ENCODE measurements at places on chromosomes 12 and 14.

- no peak for DNase-seq
Observed at GRCh38 chr12:104546575-104546974, 89.8 kb downstream of the CHST11 start.

GRCh38 chr12:10705655-10706054 is 17.5 kb downstream of the YBX3 start:
- DNase-seq: no peak

DNA sequence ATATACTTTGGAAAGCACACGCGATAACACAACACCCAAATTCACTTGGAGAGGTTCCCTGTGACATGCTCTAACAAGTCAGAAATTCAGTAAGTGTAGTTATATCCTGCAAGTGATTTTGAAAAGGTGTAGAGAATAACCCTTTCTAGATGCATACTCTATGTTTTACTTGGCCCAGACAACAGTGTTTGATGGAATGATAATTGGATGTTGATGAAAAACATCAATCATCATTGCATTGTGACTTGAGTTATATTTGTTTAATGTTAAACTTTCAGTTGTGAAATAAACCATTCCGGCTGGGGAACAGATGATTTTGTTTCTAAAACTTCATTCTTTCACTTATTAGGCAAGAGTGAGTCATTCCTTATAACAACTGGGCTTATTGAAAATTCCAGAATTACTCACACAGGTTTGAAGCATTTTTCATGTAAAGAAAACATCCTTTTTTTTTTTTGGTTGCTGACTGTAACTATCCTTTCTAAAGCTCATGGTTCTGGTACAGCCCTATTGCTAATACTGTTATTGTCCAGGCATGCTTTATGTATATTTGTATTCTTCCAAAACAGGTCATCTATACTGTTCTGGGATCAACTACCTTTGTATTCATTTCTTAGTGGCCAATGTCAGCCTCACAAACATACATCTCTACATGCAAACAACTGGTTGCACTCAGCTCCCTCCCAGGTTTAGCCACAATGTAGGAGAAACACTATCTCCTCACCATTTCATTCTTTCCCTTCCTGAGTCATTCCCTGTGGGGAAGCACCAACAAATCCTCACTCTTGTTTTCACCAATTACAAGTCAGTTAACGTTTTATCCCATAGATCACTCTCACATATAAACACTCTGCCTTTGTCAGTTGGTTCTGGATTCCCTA is 121.2 kb upstream of the LRIG3 start:
- no peak for DNase-seq

DNA sequence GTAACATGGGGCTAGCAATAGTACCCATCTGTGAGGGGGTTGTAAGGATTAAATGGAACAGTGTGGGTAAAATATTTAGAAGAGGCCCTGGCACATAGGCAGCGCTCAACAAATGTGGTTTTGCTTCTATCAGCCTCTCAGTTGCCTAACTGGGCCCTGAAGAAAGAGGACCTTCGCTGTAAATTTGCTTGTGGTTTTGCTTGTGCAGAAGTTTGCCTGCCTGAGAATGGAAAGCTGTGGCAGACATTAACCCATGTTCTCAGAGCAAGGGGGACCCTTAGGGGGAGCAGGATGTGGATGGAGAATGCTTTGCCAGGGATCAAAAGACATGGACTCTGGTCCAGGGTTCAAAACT is 160.1 kb downstream of the BRMS1L start:
- DNase-seq: no peak

GRCh38 chr12:53505086-53505485 is 2.2 kb downstream of the NPFF start:
- DNase-seq: no peak

GRCh38 chr14:87148655-87149054 is 844.3 kb downstream of the GALC start:
- DNase-seq: no peak

GRCh38 chr14:104140213-104140462 is 1.8 kb downstream of the KIF26A start:
- DNase-seq: no peak

GRCh38 chr14:31898838-31899528 is 178.1 kb upstream of the ARHGAP5 start:
- no peak for DNase-seq

- DNase-seq: no peak
Observed at GRCh38 chr12:109524466-109525278, 47.2 kb downstream of the UBE3B start.

DNA sequence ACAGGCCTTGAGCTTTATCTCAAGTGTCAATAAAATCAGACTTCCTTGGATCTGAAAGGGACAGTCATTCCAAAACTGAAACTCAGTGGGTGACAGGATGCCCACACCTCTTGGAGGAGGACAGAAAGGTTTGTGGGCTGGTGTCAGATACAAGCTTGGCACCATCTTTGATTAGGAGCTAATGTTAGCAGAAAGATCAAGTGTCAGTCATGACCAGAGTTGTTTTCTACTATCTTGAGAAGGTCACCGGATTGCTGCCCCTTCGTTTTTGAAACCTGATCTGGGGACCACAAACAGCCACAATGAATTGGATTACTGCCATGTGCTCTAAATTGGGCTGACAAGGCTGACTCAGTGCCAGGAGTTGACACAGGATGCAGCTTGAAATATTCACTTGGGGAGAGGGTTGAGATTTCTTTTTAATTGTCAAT is 88.3 kb downstream of the OTOGL start:
- peak; percentile 10 for DNase-seq

DNA sequence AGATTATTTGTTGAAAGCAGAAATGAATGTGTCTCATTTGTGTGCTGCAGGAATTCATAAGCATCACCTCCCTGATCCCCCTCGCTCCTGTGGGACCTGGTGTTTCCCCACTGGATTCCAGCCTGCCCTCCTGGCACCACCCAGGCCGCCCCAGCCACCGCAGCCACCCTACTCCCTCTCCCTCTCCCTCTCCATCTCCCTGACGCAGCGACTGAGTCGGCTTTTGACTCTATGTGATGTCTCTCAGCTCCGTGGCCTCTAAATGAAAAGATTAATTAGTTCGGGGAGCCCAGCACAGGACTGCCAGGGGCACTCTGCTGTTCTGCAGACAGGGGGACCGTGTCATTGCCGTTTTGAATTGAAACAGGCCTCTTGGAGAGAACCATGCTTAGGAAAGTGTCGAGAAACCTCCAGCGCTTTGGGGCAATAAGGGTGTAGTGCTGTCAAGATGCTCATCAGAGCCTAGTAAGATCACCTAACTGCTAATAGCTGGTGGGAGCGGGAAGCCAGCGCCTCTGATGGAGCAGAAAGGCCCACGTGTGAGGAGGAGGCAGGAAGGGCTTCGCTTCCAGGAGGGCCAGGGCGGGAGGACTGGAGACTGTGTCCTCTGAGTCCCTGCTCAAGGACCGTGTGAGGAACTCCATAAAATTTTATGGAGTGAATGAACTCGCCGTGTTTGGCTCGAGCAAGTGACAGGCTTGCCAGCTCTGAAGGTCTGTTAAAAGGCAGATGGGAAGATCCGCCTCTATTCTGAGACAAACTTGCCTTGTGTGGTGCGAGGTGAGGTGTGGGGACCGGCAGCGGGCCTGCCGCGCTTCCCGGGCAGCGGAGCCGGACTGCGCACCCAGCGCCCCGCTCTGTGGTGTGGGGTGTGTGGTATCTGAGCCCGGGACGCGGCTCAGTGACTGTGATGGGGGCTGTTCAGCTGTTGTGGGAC is 157.4 kb upstream of the C14orf180 start:
- DNase-seq: peak; percentile 19

GRCh38 chr12:128823216-128823915 is 392 bp downstream of the SLC15A4 start:
- peak; percentile 43 for DNase-seq

GRCh38 chr12:12636641-12637040 is 25.0 kb downstream of the CREBL2 start:
- DNase-seq: peak; percentile 70

DNA sequence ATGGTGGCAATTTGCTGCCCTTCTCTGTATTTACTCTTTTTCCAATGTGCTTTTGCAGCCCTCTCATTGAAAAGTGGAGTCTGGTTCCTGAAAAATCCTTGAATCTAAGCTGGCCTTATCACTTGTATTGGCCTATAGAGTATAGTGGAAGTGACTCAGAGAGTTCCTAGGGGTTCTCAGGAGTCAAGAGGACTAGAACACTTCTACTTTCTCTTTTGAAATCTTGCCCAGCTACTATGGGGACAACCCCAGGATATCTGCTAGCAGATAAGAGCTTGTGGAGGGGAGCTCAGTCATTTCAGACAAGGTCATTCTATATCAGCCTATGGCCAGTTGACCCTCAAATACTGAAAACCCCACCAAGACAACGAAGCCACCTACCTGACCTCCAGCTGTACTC is 26.7 kb upstream of the WSCD2 start:
- DNase-seq: no peak

DNA sequence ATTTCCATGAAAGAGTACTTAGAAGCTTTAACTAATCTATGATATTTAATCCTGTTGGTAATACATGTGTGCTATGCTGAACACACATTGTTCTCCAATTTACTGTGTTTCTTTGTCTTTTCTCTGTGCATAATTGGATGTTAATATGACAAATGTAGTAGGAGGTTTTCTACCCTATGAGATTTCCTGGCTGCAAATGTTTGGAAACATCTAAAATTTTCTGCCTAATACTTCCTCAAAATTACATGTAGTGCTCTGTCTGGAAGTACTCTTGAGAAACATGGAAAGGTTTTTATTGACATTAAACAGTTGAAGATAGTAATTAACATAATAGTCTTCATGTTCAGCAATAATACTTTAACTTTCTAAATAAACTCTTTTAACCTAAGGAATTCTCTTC is 213.0 kb downstream of the KITLG start:
- no peak for DNase-seq

DNA sequence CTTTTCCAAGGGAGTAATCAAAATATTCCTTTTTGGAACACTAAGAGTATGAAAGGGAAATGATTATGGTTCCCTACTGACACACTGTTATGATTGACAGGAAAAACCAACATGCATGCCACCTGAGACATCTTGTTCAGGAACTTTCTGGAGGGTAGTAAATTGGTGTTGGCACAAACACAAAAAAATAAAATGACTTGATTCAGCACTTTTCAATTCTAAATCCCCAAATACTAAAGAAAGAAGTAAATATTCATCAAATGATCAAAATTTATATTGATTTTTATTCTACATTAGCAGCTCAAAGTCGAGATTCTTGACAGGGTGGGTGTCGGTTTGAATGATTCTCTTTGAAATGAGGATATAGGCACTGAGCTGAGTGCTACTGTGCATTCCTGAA is 271.4 kb upstream of the NPAS3 start:
- no peak for DNase-seq

- no peak for DNase-seq
Observed at GRCh38 chr12:96189781-96190180, 4.4 kb upstream of the ELK3 start.

- DNase-seq: no peak
Observed at GRCh38 chr12:105523164-105524057, 192.9 kb downstream of the C12orf75 start.

GRCh38 chr14:36996133-36996856 is 176.1 kb downstream of the SLC25A21 start:
- no peak for DNase-seq

- DNase-seq: no peak
Observed at GRCh38 chr14:103524002-103524935, 1.6 kb upstream of the CKB start.

GRCh38 chr12:53568809-53569557 is 57.2 kb downstream of the ATF7 start:
- no peak for DNase-seq

DNA sequence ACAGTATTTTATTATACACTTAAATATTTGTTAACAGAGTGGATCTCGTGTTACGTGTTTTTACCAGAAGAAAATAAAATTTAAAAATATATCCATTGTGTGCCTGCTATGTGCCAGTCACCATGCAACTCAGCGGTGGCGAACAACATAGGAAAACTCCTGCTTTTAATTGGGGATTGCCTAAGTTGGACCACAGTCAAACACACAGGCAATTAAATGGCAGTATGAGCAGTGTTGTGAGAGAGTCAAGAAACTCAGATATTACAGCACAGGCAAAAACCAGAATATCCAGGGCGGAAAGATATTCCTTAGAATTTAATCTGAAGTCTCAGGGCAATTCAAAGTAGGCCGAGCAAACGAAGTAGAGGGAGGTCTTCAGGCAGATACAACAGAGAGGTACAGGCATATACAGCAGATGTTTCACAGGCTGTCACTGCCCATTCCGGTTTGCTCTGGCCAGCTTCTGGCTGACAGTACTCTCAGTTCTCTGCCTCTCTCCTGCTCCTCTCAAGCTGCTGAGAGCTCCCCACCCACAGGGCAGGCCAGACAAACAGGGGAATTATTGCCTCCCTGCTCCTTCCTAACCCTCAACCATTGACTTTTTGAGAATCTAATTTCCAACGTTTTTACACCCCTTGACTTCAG is 540.2 kb upstream of the TMEM132C start:
- no peak for DNase-seq

- DNase-seq: no peak
Observed at GRCh38 chr14:90429754-90430153, 32.9 kb downstream of the CALM1 start.

DNA sequence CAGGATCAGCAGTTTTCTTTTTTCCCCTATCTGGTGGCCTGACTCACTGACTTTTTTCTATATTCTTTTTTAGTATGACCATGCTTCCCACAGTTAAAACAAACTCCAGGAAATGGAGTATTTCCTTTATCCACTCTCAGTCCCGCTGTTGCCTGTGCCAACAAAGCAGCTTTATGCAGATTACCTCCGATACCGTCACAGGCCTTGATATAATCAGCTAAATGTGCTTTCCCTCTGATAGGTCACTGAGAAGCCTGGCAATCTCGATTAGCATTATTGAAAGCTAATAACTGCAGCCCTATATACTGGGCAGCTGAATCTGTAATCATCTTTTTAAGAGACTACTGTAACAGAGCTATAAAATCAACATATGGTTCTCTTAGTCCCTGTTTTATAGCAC is 243.6 kb downstream of the KIF21A start:
- DNase-seq: no peak

DNA sequence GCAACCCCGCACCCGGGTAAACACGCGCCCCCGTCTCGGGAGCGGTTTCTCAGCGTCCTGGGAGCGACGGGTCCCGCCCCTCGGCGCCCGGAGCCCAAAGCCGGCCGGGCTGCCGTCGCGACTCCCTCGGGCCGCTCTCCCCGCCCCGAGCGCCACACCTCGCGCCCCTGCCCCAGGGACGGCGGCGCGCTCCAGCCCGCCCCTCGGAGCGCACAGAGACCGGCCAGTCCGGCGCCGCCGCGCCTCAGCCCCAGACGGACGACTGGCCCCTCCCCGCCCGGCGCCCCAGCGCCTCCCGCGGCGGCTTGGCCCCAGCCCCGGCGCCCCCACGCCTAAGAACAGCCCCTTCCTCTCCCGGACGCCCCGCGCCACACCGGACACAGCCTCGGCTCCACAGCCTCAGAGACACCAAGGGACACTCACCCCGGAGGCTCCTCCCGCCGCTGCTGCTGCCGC is 411 bp downstream of the BTBD7 start:
- peak; percentile 77 for DNase-seq

- DNase-seq: no peak
Observed at GRCh38 chr12:123944696-123945095, 27.9 kb downstream of the CCDC92 start.

GRCh38 chr14:51607711-51608110 is 44.0 kb upstream of the FRMD6 start:
- no peak for DNase-seq

Data from GM13976 (cell line).